Astrocyte (in vitro differentiated cells and primary cell): ENCODE measurements at places on chromosomes 5 and 9. TPM values are rescaled to one million over a fixed set of nuclear protein-coding genes. Genes with fewer than 3 reads are reported as not detected.

The SLC6A3 gene
- 0.07 TPM in 2 replicates for total RNA-seq

The CMBL gene
- 32.6 and 39.7 TPM in 2 replicates for total RNA-seq

DNA sequence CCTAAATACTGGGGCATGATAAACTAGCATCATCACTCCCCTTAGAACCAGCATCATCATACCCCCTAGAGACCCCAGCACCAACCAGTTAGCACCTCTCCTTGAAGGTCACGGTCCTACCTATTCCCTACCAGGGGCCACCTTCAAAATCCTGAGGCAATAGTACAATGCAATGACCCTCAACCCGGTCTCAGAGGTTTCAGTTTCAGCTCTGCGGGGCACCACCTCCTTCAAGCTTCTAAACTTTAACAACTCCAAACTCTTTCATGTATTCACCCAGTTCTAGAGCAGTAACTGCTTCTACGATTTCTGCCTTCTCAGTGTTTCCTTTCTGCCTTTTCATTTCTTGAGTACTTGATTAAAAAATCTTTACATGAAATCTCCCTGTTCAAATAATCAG is 130.1 kb upstream of the EPB41L4A start:
- DNase-seq = no peak

GRCh38 chr9:124835026-124835557 is 18.2 kb upstream of the WDR38 start:
- DNase-seq = peak; percentile 70

DNA sequence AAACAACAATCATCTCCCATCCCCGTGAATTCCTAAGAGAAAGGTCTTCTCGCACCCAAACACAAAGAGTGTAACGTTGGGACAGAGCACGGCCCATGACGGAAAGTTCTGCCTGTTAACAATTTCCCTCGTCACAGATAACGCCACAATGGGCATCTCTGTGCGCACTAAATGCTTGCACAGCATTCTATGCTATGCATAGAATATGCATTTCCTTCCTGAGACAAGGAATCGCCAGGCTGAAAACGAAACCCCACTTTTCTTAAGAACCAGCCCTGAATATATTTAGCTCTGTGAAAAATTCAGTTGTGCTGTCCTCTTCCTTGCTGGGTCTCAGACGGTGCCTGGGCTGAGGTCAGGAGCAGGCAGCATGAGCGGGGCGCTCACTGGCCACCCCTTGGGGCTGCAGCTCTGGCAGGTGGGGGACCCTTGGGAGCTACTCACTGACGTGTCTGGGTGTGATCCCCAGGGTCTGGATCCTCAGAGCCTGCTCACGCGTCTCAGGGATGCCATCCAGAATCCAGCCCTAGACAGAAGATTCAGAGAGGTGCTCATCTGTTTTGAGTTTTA is 49.8 kb downstream of the AK8 start:
- DNase-seq = no peak
